ENCODE measurements at places on chromosomes 1 and 21. TPM values are rescaled to one million over a fixed set of nuclear protein-coding genes. Genes with fewer than 3 reads are reported as not detected.

Gene PTGER3
- total RNA-seq: not detected

DNA sequence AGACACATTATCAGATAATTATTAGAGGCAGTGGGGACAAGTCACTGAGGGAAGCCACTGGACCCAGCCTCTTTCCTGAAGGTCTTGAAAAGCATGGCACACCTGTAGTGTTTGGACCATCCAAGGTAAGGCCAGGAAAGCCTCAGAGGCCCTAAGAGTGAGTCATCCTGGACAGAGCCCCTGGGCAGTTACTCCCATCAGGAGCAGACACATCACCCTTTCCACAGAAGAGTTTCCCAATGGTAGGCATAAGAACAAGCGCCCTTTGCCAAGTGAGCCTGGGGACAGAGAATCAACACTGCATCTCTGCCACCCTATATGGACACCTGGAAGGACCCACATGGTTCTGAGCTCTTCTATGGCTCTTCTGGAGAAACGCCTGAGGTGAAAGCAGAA, 136.0 kb downstream of the PLXNA2 start:
- no peak for DNase-seq

Gene MMP23B
- 4.8 TPM for total RNA-seq

DNA sequence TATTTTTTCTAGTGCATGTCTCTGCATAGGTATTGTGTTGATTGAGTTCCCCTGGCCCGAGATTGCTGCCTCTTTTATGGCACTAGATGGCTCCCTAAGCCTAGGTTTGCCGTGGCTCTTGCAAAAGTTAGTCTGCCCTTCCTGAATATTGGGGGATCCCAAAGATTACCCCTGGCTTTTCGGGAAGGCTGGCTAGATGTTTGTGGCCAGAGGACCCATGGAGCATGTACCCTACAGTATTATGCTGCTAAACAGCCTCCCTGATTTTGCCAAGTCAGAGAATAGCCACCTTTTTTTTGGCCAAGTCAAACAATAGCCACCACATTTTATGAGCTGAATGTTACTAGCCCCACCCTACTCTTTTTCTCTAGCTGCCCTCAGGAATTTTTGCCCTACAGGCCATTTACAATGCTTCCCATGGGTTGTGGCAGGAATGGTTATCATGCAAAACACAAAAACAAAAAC, 343.2 kb downstream of the OLFM3 start:
- DNase-seq: no peak

Data from osteocyte (in vitro differentiated cells).